ENCODE measurements at places on chromosomes 1 and 21. TPM values are rescaled to one million over a fixed set of nuclear protein-coding genes. Genes with fewer than 3 reads are reported as not detected.

AMY2A gene
- not detected for total RNA-seq

RNU1-3 gene
- under 0.01 TPM for total RNA-seq

MYBPH gene
- 0.08 TPM for total RNA-seq

GJA8 gene
- not detected for total RNA-seq

SMIM12 gene
- 24.9 TPM for total RNA-seq

STUM gene
- 0.98 TPM for total RNA-seq

PALMD gene
- total RNA-seq, result 6.0 TPM
